Esophagus squamous epithelium (tissue), 5 donors: ENCODE measurements at places on chromosomes 16 and 17.

DNA sequence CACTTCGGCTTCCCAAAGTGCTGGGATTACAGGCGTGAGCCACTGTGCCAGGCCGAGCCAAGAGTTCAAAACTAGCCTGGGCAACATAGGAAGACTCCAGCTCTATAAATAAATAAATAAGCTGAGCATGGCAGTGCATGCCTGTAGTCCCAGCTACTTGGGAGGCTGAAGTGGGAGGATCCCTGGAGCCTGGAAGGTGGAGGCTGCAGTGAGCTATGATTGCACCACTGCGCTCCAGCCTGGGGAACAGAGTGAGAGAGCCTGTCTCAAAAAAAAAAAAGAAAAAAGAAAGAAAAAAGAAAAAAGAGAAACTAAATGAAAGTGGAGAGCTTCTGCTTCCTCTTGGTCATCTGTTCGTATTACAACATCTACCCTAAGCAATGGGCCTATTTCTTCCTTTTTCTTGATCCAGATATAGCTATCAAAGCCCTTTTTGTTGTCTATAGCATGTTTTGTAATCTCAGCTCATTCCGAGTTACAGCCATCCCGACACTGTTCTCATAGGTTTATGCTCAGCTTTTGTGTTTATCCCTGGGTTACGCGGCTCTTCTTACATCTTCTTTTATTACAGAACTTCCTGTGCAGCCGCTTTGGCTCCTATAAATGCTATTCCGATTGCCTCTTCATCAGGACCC lies 14.1 kb upstream of the MAPK3 start:
- DNase-seq: no peak

DNA sequence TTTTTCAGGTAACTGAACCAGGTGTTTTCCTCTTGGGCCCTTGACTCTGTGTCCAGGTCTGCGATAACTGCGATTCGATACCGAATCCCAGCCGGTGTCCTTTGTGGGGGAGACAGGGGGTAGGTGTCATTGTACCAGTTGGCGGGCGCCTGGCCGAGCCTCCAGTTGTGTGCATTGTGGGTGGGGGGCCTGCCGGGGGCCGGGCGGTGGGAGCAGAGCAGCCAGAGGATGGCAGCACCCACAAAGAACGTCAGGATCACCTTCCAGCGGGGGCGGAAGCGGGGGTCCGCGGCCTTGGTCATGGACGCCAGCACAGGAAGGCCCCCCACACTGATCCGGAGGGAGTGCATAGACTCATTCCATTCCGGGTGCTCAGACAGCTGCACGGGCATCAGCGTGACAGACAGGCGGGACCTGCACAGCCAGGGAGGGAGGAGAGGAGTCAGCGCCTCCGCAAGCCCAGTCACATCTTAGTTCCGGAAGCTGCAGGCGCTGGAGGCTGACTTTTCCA lies 12.3 kb downstream of the CANT1 start:
- DNase-seq: no peak

- DNase-seq: no peak
Measured at GRCh38 chr16:71358464-71358998, at the start of gene CALB2. Gene CALB2 (plus strand): TSS chr16:71358723. CDS start chr16:71358793, 70 bp downstream.

DNA sequence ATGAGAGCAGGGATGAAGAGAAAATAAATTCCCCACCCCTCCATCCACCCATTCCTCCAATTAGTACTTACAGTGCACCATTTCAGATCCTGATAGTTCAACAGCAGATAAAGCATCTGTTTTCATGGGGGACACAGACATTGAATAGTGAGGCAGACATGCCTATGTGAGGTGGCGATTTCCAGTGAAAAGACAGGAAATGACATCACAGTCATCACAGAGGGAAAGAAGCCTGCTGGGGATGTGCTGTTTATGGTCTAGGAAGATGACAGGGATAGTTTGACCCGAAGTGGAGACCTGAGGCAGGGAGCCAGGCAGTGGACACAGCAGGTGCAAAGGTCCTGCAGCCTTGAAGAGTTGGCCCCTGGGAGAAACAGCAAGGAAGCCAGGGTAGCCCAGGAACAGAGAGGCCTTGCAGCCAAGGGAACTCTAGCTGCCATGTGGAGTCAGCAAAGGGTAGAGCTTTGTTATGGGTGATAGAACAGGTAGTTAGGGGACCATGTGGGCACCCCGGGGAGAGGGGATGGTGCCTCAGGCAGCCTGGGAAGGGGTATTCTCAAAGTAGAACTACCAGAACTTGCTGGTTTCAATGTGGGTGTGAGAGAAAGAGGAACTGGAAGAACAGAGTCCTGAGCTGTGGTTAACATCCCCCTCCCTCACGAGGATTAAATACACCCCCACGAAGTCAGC lies 256.6 kb downstream of the CPPED1 start:
- no peak for DNase-seq

GRCh38 chr16:48533931-48534330 lies 76.0 kb downstream of the N4BP1 start:
- DNase-seq: no peak

DNA sequence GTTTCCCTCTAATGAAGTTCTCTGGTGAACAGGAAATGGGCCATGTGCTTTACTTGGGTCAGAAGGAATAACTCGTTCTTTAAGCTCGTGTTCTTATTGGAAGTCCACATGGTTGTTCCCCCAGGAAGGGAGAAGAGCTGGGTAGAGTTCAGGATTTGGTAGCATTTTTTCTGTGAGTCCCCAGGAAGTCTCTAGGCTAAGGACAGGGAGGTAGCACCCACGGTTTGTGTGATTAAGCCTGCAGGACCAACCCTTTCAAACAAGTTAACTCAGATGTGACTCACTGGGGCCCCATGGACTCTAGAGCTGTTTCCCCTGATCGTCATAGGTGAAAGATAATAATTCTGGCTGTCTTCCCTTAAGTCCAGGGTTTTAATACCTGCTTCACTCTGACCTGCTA lies 16.4 kb downstream of the SAP30BP start:
- DNase-seq: no peak

DNA sequence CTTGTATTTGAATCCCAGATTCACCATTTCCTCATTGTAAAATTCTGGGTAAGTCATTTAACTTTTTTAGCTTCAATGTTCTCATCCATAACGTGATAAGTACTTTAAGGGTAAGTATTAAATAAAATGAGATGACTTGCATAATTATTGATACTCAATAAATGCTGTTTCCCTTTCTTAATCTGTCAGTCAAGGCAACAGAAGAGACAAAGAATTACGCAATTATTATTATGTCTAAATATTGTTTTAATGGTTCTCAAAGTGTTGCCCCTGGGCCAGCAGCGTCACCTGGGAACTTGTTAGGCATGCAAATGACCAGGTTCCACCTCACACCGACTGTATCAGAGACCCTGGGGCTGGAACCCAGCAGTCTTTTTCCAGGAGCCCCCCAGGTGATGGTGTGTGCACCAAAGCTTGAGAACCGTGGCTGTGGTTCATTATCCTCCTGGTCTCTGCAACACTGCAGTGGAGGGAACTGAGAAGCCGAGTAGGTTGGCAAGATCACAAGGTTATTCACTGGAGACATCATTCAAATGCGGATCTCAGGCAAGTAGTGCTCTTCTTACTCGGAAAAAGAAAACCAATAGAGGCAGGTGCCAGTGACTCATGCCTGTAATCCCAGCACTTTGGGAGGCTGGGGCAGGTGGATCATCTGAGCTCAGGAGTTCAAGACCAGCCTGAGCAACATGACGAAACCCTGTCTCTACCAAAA lies 43.5 kb downstream of the LYRM9 start:
- DNase-seq: no peak

DNA sequence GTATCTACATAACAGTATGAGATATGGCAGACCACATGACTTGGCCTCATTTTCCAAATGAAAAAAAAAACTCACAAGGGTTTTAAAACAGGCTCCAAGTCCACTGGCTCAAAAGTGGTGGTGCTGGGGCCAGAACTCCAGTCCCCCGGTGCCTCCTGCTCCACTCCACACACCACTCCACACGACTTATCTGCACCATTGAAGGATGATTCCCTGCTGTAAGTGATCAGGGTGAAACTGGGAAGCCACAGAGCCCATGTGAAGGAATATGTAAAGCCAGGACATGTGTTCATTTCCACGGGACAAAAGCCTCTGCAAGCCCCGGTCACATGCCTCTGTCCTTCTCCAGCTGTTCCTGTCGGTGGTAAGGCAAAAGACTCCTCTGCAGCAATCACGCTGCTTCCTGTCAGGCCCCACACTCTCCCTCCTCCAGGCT lies 97.2 kb downstream of the ZNF18 start:
- no peak for DNase-seq

DNA sequence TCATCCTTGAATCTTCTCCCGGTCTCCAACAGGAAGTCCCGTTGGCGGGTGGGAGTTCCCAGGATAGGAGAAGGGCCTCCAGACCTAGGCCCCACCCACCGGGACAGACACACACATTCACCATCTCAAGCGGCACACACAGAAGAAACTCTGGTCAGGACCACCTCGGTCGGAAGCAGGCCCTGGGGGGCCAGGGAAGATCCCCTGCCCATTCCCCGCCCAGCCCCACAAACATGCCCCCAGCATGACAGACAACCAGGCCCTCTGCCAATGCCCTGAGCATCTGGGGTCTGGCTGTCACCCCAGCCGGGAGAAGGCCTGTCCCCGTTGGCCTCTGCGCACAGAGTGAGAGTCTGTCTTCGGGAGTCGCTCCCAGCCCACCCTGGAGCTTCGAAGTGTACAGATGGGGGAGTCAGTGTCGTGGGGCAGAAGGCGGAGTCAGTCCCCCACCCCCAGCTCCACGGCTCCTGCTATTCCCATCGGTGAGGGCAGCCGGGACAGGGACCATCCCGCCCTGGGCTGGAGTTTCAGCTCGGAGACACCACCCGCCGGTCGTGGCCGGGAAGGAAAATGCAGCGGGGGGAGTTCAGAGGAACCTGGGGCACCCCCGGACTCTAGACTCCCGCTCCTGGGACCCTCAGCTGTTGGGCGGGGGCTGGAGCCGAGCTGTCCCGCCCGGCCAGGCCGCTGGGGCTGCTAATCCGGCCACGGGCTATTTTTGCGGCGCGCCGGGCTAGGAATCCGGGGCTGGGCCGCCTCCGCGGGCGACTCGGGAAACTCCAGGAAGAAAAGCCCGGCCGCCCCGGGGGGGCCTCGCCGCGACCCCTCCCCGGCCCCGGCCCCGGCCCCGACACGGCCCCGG lies 660 bp downstream of the RHBDF1 start:
- no peak for DNase-seq

DNA sequence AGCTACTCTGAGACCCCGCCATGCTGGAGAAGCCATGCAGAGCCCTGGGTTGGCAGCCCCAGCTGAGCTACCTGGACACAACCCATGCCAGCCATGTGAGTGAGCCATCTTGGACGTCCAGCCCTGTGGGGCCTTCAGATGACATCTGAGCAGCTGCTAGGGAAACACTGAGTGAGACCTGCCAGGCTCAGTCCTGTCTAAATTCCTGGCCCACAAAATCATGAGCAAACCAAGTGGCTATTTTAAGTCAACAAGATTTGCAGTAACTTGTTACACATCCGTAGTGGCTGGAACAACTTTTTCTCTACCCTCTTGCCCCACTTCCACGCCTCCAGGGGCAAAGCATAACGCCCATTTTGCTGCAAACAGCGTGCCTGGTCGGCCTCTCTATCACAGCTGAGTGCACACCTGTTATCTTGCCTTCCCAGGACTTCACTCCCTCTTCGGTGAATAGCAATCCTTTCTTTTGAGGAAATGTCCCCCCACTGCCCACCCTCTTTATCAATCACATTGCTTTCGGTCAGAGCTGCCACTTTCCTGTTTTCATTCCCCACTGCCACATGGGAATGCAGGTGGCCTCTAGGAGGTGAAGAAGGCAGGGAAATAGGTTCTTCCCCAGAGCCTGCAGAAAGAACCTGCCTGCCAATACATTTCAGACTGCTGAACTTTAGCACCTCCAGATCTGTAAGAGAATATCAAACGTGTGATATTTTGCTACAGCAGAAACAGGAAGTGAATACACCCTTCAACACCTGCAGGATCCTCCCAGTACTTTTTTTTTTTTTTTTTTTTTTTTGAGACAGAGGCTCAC lies 7.4 kb upstream of the SCIMP start:
- no peak for DNase-seq

- no peak for DNase-seq
Measured at GRCh38 chr17:77548967-77549366, 408.2 kb downstream of the SEC14L1 start.

GRCh38 chr17:44539673-44540072 lies 17.6 kb upstream of the FZD2 start:
- no peak for DNase-seq

- DNase-seq: no peak
Measured at GRCh38 chr17:70271200-70271599, 101.9 kb downstream of the KCNJ2 start.

DNA sequence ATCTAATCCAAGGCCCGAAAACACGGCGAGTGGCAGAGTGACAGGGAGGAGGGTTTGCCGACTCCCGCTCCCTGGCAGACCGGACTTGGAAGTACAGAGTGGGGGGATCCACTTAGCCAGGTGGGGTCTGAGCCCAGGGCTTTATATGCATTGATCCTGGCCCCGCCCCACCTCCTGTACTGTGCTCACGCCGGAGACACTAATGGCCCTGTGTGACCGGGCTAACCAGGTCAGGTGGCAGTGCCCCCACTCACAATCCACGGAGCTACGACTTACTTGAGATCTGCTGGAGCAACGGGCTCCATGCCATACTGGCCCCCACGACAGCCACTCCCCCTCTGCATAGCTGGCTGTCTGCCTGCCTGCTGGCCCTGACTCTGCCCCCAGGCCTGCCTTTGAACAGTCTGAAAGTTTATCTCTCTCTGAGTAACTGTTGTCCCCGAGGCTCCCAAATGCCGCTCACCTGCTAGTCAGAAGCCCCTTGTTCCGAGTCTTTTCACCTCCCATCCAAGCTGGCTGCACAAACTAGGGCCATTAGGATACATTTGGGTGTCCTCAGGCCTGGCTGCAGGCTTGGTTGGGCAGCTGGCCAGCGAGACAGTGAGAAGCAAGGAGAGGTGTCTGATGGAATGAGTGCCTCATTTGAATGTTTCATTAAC lies 28.0 kb downstream of the CACNA1G start:
- no peak for DNase-seq

DNA sequence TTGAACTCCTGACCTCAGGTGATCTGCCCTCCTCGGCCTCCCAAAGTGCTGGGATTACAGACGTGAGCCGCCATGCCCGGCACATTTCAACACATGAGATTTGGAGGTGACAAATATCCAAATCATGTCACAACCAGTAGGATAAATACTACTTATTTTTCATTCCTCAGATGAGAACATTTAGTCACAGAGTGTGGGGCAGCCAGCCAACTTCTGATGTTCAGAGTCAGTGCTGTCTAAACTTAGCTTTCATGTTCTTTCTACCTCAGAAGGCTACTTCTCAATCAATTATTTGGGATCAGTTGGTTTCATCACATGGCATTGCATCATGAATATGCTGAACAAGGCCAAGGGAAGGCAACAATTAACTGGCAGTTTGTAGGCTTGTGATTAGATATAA lies 134.5 kb downstream of the CDH13 start:
- no peak for DNase-seq

GRCh38 chr17:56602292-56603130 lies 9.0 kb downstream of the NOG start:
- no peak for DNase-seq

DNA sequence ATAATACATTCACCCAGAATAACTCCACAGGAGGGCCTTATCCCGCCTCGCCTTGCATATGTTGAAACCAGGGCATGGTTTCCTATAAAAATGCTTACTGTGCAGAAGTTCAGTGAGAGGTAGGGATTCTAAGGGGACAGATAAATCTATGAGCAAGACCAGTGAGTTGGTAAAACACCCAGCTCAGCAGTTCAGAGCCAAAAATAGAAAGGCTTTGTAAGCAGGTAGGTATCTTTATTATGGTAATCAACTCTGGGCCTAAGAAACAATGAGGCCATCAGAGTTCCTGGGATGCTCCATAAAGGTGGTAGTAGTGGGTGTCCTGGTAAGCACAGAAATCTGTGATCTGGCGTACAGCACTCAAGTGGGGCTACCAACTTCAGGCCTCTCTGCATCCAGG lies 549.4 kb upstream of the CDH5 start:
- DNase-seq: no peak
